Stimulated activated CD8-positive, alpha-beta memory T cell treated with anti-CD3 and anti-CD28 coated beads, Interleukin-15, amount 100 ng/mL, for 1 hour (primary cell): ENCODE measurements at places on chromosomes 1 and 21.

GRCh38 chr1:181040284-181040865 lies 6.6 kb downstream of the MR1 start:
- no peak for DNase-seq

GRCh38 chr1:20342294-20343148 lies 51.8 kb downstream of the VWA5B1 start:
- no peak for DNase-seq

GRCh38 chr1:24708938-24709337 lies 36.3 kb upstream of the CLIC4 start:
- DNase-seq = no peak

- DNase-seq = no peak
Observed at GRCh38 chr1:175218786-175219434, 26.3 kb upstream of the KIAA0040 start.

DNA sequence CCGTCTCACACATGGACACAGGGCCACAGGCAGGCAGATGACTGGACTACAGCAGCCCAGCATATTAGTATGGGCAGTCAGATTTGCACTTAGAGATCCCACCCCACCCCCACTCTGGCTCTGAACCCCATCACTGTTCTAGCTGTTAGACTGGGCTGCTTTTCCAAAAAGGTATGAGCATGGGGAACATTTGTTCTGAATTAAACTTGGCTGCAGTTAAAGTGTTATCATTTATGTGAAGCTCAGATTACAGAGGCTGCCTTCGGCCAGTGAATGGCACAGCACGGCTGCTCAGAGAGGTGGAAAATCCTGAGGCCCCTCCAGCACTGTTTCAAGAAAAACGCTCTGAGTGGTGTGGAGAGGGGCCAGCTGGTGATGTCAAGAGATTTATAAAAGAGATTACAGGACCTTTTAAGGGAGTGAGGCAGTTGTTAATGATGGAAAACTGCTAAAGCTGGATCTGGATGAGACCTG lies 6.9 kb upstream of the NOS1AP start:
- DNase-seq = no peak

GRCh38 chr1:89198491-89199072 lies at the start of gene GBP4:
Gene GBP4 (minus strand): TSS chr1:89198942. CDS start chr1:89198834, 108 bp downstream.
- no peak for DNase-seq

DNA sequence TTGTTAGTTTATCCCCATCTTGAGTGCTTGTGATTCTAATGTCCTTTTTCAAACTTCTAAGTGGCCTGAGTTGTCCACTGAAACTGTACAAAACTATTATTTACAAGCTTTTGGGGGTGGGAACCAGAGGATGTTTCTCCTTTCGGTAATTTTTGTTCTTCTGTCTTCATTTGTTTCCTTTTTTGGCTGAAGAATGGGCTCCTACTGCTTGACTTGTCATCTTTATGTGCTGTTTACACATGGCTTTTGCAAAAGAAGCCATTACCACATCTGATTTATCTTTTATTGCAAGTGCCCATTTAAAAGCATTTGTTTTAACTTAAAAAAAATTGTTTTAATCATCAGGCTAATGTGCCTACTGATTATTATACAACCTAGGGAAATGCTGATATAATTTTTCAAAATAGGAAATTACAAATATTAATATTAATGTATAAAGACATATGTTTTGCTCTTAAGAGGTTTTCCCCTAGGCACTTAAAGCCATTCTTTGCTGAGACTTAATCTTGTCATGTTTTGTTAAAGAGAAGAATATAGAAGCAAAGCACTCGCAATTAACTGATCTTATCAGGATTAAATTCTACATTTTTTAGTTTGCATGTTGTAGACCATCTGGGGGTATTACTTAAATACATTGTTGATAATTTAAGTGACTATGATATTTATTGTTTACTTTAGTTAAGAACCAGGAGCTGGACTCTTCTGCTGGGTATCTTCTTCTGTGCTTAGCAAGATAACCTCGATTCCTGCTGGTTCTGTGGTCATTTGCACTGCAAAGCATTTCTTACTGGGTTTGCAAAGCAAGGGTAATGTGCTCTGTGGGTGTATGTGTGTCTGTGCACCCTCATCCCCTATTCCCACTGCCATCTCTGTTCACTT lies 40.1 kb downstream of the TMEM200B start:
- DNase-seq = no peak

- DNase-seq = no peak
Observed at GRCh38 chr1:243706563-243706962, 143.5 kb downstream of the AKT3 start.

DNA sequence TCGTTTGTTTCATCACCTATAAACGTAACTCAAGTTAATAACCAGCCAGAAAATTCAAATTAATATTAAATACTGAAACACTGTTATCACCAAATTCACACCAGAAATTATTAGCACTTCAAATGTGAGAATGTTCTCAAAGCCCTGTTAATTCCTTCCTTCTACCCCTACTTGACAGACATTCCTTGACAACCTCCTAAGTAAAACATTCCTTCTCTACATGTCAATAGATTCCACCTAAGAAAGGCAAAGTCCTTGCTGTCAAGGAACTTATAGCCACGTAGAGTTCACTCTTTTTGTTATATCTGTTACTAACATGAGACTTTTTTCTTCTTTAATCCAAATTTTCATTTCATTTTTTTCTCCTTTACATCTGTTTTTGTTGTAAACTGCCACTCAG lies 441.5 kb downstream of the SMYD3 start:
- no peak for DNase-seq

- DNase-seq = no peak
Observed at GRCh38 chr1:204725821-204726448, 40.4 kb upstream of the LRRN2 start.
